NCI-H2081 treated with DMSO at 0.1 percent for 48 hours (cell line): ENCODE measurements at places on chromosomes 2 and 18.

DNA sequence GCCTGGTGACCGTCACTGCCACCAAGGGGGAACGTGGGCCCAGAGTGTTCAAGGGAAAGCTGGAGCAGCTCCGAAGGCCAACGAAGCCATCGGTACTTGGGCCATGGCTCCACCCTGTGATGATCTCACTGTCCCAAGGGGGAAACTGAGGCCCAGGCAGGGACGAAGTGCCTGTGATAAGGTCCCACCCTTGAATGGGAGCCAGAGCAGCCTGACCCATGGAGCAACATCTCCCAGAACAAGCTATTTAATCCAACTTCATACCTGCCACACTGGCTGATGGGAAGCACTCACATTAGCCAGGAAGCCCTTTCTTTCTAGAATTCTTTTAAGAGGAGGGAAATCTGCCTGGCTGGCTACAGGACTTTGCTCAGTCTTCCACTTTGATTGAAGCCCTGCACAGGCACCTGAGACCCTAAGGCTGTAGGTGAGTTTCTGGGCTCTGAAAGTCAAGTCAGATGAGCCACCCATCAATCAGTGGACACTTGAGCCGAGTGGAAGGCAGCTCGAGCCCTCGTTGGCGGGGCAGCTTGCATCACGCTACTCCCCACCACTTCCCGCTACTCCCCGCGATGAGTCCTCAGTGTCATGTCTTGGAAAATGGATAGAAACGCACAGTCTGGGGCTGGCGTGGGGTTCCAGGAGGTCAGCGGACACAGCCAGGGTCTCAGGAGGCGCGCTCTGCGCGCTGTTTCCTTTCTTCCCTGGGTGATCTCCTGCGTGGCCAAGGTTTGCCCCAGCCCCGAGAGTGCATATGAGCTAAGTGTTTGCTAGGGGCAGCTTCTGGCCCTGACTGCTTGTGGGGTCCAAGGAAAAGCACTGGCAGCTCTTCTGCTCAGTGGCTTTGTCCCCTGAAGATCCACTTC, 2.5 kb upstream of the HS6ST1 start:
- no peak for DNase-seq

GRCh38 chr18:79494936-79495335, 99.2 kb downstream of the NFATC1 start:
- DNase-seq, result no peak

DNA sequence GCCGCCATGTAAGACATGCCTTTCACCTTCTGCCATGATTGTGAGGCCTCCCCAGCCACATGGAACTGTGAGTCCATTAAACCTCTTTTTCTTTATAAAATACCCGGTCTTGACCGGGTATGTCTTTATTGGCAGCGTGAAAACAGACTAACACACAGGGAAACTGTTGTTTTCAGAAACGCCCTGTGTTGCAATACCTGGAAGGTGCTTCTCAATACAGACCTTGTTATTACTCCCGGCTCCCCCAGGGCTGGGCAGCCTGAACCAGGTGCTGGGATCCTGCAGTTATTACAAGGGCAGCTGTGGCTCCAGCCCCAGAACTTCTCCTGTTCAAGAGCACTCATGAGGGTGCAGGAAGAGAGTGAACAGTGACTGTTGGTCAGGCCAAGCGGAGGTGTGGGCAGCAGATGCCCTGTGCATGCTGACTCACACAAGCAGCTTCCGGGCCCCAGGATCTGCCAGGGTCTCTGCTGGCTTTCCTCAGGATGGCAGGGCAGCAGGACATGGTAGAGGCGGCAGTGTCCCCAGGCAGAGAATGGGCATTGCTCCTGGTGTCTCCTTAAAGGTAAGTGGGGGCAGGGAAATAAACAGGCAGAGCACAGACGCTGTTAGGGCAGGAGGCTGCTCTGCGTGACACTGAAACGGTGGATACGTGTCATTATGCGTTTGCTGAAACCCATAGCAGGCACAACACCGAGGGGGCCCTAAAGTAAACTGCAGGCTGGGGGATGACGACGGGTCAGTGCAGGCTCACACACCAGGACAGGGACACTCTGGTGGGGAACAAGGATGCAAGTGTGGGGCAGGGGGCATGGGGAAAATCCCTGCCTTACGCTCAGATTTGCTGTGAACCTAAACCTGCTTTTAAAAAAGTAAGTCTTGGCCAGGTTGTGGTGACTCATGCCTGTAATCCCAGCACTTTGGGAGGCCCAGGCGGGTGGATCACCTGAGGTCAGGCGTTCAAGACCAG, 89.1 kb downstream of the NDUFA10 start:
- DNase-seq, result no peak

- DNase-seq, result no peak
Observed at GRCh38 chr2:51710222-51710621, 678.3 kb upstream of the NRXN1 start.

DNA sequence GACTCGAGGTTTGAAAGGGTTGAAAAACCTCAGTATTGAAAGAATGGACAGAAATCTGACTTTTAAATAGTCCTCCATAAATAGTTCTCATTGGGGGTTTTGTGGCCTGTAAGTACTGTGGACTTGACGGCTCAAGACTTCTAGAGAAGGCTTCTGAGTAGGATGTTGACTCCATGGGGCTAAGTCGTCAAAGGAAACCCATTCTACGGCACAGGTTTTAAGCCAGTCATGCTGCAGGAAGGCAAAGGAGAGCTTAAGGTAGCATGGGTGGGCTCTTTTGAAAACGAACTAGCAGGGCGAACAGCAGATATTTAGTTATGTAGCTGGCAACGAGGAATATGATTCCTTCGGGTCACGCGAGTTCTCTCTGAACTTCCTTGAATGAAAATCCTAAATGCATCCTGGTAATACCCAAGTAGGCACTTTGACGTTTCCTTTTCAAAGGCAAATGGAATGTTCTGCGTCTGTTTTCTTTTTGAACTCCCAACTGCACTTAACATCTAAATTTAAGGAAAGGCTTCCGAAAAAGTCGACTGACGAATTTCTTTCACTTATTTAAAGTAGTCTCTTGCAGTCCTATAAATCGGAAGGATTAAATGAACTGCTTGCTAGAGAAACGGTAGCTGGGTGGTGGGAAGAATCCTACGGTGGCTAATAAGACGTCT, 1.1 kb upstream of the NEDD4L start:
- no peak for DNase-seq

GRCh38 chr2:26347286-26347865, 787 bp upstream of the ADGRF3 start:
- no peak for DNase-seq

DNA sequence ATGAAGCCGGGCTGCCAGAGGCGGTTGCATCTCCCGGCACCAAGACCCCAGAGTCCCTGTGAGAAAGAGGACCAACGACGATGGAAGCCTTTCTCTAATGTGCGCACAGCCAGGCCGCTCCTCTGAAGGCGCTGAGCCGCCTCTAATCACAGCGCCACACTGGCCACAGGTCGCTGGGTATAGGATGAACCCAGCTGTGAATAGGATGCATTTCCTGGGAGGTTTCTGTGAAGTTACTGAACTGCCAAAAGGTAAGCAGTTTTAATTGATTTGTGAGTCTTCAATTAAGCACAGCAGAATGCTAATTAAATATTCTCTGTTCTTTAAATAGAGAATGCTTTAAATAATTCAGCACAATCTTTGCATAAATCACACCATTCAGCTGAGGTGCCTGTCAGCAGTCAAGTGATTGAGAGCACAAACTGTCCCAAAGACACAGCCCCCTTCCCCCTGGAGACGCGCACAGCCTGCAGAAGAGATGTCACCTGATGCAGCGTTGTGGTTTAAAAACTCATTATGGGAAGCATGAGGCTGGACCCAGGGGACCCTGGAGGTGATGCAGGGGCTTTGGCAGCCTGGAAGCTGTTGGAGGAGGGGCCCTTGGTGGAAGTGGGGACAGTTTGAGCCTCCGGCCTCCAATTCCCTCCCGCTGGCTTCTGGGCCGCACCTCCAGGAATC, 98.1 kb downstream of the RTP5 start:
- no peak for DNase-seq

DNA sequence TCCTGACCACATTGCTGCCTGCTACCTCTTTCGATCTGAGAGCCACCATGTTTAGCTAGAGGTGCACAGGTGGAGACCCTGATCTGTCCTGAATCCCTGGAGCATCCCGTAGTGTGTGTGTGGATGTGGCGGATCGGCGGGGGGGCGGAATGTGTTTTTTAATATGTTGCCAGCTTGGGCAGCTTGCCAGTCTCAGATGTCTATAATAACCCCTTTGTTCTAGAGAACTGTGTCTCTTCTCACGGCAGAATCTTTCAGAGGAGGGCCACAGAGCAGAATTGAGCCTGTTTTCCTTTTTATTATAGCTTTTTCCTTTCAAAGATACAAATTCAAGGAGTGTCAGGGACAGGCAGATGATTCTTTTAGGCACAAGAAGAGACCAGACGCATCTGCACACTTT, 934.1 kb upstream of the KLHL29 start:
- no peak for DNase-seq
